ENCODE measurements at places on chromosomes 11 and 22.

GRCh38 chr11:111514216-111515031 lies at the start of gene HOATZ:
TSS of gene HOATZ (plus strand) at chr11:111514778. CDS start at chr11:111514785, 7 bp downstream.
- DNase-seq = no peak

GRCh38 chr11:10594407-10594806 lies 25.9 kb upstream of the LYVE1 start:
- DNase-seq = no peak

DNA sequence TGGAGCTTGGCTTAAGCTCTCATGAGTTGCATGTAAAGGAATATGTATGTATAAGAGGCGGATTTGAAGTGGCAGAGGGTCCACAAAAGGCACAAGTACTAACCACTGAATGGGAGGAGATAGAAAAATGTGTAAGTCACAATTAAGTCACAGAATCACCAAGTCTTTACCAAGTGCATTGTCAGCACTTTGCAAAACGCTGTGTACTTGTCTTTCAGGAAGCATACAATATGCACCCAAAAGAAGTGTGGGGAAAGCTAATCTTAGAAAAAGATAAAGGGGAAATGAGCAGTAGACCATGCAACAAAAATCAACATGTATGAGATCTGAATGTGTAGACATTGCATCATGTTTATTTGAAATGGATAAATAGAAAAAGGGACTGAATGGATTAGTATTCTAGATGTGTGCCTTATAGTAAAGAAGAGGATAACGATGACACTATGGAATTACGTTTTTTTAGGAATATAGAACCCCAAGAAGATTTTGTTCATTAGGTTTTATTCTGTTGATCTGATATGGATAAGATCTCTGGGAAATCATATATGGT lies 4.5 kb downstream of the CNTF start:
- DNase-seq = no peak

DNA sequence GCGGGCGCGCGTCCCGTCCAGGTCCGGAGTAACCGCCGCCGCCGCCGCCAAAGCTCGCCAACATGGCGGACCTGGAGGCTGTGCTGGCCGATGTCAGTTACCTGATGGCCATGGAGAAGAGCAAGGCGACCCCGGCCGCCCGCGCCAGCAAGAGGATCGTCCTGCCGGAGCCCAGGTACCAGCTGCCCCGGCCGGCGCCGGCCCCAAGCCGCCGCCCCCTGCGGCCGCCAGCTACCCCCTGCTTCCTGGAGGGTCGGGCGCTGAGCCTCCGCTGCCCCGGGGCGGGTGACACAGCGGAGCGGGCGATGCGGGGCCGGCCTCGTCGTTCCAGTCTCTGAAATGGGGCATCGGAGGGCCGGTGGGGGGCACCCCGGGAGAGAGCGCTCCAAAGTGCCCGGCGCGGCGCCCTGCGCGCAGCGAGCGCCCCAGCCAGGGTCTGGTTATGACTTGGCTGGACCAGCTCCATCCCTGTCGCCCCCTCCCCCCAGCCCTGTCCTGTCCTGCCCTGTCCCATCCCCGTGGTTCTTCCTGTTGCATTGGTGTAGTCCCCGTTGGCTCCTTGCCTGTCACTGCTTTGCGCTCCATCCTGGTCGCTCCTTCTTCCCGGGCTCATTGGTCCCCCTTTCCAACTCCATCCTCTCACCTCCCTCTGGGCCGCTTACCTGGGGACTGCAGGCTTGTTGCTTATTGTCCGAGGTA lies 653 bp downstream of the GRK3 start:
- DNase-seq = no peak

DNA sequence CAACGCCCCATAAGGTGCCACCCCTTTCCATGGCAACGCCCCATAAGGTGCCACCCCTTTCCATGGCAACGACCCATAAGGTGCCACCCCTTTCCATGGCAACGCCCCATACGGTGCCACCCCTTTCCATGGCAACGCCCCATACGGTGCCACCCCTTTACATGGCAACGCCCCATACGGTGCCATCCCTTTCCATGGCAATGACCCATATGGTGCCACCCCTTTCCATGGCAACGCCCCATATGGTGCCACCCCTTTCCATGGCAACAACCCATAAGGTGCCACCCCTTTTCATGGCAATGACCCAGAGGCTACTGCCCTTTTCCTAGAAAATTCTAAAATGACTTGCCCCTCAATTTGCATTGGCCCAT lies 72.1 kb downstream of the BRD1 start:
- no peak for DNase-seq

GRCh38 chr22:23915290-23915689 lies 21.1 kb downstream of the MIF start:
- DNase-seq = no peak

DNA sequence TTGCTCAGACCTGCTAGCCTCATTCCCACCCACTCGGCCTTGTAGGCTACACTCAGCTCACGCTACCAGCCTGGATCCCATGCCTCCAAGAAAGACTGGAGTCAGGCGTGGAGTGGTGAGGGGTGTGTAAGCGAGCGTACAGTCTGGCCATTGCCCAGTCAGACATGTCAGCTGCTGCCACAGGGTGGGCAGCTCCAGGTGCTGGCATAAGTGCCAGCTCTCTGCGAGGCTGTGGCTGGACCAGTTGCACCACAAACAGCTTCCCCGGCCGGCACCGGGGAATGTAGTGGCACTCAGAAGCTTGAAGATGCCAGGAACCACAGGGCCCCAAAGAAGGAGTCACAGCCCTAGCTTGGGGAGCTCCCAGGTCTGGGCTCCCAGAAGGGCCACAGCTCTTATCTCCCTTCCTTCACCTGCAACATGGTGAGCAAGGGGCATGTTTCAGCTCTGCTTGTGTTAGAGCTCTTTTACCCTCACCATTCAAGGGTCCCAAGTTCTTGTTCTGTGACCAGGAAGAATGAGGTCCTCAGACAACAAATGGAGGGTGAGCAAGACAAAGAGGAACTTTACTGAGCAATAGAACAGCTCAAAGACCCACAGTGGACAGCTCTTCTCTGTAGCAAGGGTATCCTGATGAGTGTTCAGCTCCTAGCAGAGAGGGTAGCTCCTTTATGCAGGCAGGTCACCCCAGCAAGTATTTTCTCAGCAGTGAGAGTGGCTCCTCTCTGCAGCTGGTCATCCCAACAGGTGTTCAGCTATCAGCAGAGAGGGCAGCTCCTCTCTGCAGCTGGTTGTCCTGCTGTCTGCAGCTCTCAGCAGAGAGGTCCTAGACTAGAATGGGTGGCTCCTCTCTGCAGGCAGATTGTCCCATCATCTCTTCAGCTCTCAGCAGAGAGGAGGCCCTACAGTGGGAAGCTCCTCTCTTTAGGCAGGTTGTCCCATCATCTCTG lies 6.0 kb downstream of the SBF2 start:
- no peak for DNase-seq

Data from GM13977 (cell line).